ENCODE measurements at places on chromosomes 16 and 17.

DNA sequence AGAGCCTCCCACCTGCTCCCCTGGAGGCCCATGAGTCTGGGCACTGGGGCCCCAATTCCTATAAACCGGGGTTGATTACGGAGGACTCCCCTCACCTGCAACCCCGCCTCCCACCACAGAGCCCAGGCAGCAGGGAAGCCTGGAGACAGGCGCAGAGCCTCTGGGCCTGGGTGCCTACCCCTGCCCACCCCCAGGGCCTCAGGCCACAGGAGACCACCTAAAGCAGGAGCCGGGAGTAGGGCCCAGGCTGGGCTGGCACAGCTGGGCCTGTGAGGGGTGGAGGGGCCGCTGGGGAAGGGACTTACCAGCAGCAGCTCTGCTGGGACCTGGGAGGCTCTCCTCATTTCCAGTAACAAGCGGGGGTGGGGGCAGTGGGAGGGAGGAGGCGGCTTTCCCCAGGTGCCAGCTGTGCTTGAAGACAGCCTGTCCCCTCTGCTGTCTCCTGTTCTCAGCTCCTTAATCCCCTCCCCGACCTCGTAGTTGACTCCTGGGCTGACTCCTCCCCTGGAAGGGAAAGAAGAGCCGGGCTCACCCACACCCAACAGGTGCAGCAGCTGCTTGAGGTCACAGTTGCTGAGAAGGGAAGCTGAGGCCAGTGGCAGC lies 46.8 kb downstream of the TMEM235 start:
- H3K27me3 ChIP-seq = no peaks in the 10 kb centered on the region
- DNase-seq = peak; percentile 65
- H3K36me3 ChIP-seq = no peaks in the 10 kb centered on the region
- H3K4me1 ChIP-seq = peaks cover 13% of the 10 kb centered on the region
- no peak overlapping the region for H3K4me3 ChIP-seq

DNA sequence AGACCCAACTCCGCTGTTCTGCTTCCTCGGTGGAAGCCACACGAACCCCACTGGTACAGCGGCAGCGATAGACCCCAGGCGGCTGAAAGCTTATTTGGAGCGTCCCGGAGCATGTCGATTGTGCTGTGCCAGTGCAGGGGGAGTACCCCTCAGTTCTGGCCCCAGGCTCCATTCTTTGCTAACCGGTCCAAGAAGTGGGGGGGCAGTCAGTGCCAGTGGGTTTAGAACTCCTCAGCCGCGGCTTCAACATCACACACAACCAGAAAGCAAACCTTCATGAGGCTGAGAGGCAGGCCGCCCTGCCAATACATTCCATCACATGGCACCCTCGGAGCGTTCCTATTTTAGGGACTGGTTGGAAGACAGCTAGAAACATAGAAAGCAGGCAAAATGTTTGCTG lies 1.7 kb upstream of the MNT start:
- H3K4me1 ChIP-seq = peaks cover 64% of the 10 kb centered on the region
- H3K27me3 ChIP-seq = no peaks in the 10 kb centered on the region
- no peak for DNase-seq
- no peak overlapping the region for H3K4me3 ChIP-seq
- H3K36me3 ChIP-seq = no peaks in the 10 kb centered on the region

DNA sequence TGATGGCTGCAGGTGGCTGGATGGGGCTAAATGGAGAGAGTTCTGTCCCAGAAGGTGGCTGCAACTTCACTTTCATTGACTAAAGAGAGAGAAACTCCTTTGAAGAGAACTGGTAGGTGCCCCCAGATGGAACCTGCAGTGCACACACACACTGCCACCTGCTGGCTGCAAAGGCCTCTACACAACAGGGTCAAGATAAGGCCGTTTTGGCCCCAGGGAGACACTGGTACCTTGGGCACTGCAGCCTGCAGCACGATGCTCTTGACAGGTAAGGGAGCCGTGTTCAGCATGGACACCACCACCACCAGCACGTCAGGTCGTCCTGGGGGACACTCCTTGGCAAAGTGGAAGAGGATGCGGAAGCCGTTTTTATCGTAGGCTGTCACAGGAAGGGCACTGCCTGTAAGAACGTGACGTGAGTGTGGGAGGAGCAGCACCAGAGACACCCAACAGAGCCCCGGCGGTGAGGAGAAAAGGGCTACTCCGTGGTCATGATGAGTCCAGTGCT lies 22.7 kb downstream of the GGA3 start:
- H3K4me3 ChIP-seq = no peak overlapping the region
- H3K4me1 ChIP-seq = no peaks in the 10 kb centered on the region
- DNase-seq = peak; percentile 61
- no peak overlapping the region for H3K27ac ChIP-seq
- H3K36me3 ChIP-seq = no peaks in the 10 kb centered on the region
- H3K27me3 ChIP-seq = no peaks in the 10 kb centered on the region

- no peak overlapping the region for H3K27ac ChIP-seq
- no peaks in the 10 kb centered on the region for H3K4me1 ChIP-seq
- no peak for DNase-seq
- no peak overlapping the region for H3K4me3 ChIP-seq
- H3K36me3 ChIP-seq = no peaks in the 10 kb centered on the region
These were observed 174.2 kb downstream of the PRKCB start for GRCh38 chr16:24009955-24010354.

Measured in transverse colon (tissue), 4 donors.